IPS DF 19.7 (cell line): ENCODE measurements at places on chromosomes 1 and 21.

GRCh38 chr1:25810341-25811299 lies 9.1 kb upstream of the MTFR1L start:
- no peak for DNase-seq

DNA sequence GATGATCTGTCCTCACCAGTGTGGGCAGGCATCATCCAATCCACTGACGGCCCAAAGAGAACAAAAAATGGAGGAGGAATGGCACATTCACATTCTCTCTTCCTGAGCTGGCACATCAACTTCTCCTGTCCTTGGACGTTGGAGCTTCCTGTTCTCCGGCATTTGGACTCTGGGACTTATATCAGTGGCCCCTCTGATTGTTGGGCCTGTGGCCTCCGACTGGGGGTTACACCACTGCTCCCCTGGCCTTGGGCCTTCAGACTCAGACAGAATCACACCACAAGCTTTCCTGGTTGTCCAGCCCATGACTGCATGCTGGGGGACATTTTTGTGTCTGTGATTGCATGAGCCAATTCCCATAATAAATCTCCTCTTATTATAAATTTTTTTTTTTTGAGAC lies 20.1 kb downstream of the IFNLR1 start:
- no peak for DNase-seq

DNA sequence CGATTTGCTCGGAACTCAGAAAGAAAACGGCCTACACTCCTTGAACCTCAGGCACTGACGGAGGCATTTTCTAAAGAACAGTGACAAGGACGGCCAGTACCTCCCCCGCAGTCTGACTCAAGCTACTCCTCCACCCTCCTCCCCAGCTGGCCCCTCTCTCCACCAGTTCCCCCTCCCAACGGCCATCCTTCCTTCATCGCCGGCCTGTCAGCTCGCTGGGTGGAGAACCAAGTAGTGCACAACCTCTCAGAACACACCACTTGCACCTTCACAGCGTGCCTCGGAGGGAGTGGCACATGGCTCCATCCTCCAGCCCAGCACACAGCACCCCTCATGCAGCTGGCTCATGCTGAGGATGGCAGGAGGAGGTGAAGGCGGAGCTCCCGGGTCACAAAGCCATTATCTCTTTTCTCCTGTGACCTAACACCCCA lies 58.8 kb downstream of the TOR1AIP2 start:
- DNase-seq = no peak

DNA sequence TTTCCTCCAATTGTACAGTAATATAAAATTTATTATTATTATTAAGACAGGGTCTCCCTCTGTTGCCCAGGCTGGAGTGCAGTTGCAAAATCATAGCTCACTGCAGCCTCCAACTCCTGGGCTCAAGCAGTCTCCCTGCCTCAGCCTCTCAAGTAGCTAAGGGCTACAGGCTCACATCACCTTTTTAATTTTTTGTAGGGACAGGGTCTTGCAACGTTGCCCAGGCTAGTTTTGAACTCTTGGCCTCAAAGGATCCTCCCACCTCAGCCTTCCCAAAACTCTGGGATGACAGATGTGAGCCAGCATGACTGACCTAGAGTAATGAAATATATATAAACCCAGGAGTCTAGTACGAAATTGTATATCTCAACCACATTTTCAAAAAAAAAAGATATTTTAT lies 49.2 kb downstream of the B3GALNT2 start:
- DNase-seq = no peak

DNA sequence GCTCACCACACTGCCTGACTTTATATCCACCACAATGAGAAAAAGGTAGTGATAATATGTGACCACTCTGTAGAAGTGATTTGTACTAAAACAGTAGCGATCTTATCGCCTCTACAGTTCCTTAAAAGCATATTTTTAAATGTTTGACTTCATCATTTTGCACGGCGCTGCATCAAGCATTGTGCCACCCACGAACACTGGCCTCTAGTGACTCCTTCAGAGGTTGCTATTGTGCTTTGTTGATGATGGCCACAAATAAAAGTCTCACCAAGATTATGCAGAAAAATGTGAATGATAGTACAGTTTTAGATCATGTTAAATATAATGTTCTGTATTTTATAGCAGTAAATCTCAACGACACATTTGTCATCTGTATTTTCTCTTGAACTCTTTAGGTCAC lies 186.5 kb upstream of the NCAM2 start:
- no peak for DNase-seq

DNA sequence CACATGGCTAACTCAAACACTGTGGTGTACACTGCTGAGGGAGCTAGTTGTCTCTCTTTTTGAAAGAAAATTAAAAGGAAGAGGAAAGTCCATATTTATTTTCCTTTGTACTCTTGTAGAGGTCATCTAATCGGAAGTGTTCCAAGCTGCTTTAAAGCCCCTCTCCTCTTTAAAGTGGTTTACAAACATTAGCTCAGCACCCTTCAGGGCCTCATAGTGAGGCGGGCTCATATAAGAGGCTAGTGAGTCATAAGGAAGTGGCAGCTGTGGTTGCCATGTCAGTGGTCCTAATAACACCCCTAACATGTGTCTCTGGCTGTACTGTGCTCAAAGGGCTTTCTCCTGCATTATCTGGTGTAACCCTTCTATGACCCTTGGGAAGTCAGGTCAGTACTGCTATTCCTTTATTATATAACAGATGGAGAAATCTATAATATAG lies 104.4 kb upstream of the SERBP1 start:
- DNase-seq = no peak

- no peak for DNase-seq
These were observed 93.4 kb downstream of the PCBP3 start for GRCh38 chr21:45736690-45737484.

- no peak for DNase-seq
These were observed 556.7 kb downstream of the DPYD start for GRCh38 chr1:97364086-97364485.

DNA sequence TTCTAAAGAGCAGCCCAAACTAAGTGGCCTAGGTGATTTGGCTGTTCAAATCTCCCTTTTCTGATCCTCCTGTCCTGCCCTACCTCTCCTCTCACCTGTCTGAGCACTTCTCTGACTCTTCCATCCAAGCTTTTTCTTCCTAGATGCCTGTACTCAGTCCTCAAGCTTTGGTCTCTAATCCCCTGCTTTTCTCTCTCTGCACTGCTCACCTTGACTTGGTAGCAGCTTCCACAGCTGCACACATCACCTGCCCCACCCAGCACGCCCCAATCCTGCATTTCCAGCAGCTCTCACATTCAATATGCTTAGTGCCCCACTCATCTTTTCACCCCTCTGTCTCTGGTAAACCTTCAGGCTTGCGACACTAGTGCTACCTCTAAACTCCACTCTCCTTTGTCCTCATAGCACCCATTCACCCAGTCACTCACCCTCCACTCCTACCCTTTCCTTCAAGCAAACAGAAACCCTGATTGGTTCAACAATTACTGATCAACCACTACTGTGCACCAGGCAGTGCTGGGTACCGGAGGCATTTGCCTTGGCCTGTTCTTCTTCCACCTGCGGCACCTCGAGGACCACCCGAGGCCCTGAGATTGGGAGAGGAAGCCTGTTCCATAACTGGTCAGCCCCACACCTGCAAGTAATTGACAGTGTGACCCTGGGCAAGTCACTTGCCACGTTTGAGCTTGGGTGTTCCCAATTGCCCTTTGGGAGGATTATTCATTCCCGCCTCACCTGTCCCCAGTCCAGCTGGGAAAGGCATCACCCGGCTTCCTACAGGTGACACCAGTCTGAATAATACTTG lies 136.1 kb upstream of the EDN2 start:
- no peak for DNase-seq

DNA sequence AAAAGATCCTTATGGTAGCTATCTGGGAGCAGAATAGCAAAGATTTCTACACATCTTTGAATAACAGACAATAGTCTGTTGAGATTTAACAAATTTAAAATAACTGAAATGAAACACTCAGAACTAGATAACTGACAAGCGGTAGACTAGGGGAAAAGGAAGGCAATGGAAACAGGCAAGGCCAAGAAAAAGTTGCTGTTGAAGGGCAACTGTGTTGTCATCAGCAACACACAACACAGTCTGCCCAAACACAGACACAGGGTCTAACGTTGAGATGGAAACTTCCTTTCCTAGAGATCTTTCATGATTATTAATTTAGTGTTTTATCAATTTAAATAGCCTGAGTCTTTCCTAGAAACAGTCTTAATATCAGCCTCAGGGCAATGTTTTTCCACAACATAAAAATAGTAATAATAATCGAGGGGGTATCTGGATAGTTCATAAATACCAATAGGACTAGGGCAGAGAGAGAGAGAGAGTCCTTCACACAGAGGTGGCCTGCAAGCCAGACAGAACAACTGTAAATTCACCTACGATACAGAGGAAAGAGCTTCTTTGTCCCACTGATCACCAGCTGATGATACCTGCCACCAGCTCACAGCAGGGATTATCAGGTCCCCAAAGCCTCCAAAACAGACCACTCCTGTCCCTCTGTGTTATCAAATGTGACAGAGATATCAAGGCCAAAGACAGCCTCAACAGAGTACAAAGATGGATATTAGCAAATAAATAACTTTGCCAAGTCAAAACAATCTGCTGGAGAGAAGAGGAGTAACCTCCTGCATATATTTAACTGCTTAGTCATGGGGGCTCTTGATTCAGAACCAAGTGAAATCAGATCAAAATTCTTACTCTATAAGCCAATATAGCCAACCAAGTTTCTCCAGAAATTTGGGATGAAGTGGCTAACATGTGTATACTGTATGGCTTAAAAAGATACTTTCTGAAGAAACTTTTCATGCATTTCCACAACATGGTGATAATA lies 245.3 kb downstream of the SLC45A1 start:
- DNase-seq = no peak

GRCh38 chr1:27367160-27367650 lies 444 bp upstream of the MAP3K6 start:
- no peak for DNase-seq

DNA sequence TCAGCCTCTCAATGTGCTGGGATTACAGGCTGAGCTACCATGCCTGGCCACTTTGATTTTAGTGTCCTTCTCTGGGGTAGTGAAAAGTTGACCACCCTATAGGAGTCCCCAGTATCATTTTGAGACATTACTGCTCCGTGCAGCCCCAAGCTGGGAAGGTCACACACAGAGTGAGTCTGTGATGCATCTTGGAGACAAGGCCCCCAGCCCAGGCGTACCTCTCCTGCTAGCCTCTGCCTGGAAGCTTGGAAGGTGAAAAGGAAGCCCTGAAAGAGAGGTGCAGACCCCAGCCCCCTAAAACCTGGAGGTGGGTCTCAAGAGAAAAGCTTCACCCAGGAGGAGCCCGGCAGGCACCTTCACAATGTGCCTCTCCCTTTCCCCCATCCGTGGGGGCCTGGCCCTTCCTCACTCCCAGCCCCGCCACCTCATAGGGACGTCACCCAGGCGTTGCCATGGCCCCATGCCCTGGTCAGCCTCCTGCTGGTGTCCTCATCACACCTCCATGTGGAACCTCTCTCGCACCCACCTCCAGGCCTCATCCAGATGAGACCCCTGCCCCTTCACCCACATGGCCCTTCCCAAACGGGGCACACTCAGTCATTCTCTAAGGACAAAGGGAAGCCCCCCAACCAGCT lies 5.6 kb upstream of the ARF1 start:
- DNase-seq = no peak

GRCh38 chr1:230224101-230224960 lies 157.3 kb downstream of the GALNT2 start:
- no peak for DNase-seq

- no peak for DNase-seq
These were observed 1.7 kb downstream of the ZC3H12A start for GRCh38 chr1:37476087-37476452.

- no peak for DNase-seq
These were observed 49.8 kb upstream of the ADORA3 start for GRCh38 chr1:111553196-111553595.

- DNase-seq = no peak
These were observed 51.1 kb upstream of the RGS21 start for GRCh38 chr1:192265516-192266173.
